ENCODE measurements at places on chromosomes 2 and 18.

- DNase-seq = no peak
Observed at GRCh38 chr2:120104772-120105171, 91.9 kb downstream of the EPB41L5 start.

DNA sequence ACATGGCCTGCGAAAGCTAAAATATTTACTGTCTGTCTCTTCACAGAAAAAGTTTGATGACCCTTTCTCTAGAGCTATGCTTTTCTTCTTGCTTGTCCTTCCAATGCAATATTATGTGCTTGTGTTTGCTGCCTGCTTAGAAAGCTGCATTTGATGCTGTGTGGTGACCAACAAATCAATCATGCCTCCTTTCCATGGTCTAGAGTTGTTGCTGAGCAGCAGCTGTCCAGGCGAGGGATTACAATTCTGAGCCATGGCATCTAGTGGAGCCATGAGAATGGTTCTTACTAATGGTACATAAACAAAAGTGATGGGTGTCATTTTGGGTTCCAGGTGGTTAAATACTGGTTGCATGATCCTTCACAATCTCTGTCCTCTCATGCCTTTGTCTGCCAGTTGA lies 1142.1 kb downstream of the DPP10 start:
- no peak for DNase-seq

DNA sequence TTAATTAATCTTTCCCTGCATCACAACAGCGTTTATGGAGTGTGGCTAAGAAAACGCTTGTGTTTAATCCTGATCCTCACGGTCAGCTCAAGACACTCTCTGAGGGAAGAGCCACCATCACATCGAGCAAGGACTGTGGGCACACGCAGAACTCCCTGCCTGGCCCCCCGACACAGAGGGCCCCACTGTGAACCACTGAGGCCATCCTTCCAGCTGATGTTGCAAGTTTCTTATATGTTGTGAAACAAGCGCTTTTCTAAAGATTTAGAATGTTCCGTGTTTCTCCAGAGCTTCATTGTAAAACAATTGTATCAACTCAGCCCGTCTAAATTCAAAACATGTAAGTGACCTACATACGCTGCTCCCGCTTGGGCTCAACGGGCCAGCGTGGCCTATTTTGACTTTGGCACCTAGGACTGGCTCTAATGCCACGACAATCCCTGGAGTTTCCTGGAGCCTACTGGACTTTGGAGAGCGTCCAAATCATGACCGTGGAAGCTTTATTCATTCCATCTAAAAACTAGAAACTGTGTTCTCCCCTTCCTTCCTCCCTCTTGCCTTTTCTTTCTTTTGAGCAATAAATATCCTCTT lies 34.9 kb downstream of the SERPINE2 start:
- no peak for DNase-seq

DNA sequence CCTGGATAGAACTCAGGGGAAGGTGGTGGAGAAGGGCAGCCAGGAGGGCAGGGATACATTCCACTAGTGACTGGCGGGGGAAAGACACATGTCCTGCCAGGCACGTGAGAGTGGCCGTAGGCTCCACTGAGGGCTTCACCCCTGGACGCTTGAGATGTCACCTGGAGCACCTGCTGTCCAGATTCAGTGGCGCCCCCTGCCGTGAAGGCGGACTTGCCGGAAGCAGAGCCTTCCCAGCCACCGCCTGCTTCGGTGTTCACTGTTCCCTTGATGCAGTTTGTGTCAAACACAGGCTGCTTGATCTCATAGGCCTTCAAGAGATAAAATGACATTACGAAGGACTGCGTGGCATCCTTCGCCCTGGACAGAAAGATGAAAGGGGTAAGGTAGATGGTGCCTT lies 335.3 kb downstream of the ZNF521 start:
- no peak for DNase-seq

- no peak for DNase-seq
Observed at GRCh38 chr2:124702777-124703176, 677.7 kb downstream of the CNTNAP5 start.

GRCh38 chr2:6031200-6031867 lies 339.1 kb downstream of the SOX11 start:
- DNase-seq = no peak

DNA sequence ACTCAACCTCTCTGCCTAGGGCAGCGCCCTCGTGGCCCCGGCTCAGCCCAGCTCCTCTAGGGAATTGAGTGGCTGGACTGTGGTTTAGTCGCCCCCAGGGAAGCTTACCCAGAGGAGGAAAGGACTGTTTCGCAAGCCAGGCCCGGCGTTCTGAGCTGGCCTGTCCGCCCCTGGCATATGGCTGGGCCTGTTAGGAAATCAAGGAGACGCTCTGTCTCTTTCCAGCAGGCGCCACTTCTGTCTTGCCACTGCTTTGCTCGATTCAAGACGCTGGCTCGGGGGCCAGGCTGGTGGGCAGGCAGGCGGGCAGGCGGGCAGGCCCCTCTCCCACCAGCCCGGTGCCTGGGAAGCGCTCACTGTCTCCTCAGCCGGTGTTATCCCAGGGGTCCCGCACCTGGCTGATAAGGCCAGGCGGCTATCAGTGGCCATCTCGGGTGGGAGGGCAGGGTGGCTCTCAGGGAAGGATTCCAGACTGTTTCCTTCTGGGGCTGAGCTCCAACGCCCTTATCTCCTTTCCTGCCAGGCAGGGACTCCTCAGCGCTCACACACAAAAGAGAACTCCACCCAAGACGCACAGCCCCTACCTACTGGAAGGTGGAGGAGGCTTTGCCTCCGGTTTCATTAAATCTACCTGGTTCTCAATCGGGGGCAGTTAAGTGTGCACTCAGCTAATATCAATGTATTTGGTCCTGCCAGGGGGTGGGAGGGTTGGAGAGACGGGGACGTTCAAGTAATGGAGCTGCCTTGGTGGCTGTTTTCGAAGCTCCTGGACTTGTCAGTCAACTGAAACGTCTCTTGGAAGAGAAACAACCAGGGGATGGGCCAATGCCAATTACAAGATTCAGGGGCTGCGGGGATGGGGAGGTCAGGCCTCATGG lies 109.1 kb downstream of the SMAD7 start:
- no peak for DNase-seq
